Thyroid gland (tissue), 4 donors: ENCODE measurements at places on chromosomes 5 and 9. TPM values are rescaled to one million over a fixed set of nuclear protein-coding genes. Genes with fewer than 3 reads are reported as not detected.
A peak's percentile ranks its signal among the peaks of the same experiment; 100 is the strongest.

DNA sequence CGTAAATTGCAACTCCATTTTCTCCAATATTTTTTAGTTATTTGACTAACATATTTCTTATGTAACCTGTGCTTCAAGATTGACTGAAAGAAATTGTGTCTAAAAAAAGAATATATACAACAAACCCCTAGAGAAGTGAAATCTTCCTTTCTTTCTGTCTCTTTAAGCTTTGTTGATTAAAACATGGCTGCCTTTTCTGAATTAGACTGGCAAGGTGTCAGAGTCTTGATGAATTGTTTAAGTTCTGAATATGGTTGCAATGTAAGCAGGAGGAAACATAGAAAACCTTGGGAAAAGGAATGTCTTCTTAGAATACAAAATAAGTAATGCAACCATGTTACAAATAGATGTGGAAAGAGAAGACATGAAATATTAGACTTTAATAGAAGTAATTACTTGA lies 209.8 kb upstream of the CTNND2 start:
- H3K27ac ChIP-seq, result no peak overlapping the region
- H3K4me3 ChIP-seq, result no peak overlapping the region
- no peak for DNase-seq
- H3K4me1 ChIP-seq, result no peaks in the 10 kb centered on the region
- H3K36me3 ChIP-seq, result no peaks in the 10 kb centered on the region

- H3K27me3 ChIP-seq, result peaks cover 14% of the 10 kb centered on the region
- H3K36me3 ChIP-seq, result no peaks in the 10 kb centered on the region
- H3K4me3 ChIP-seq, result no peak within 1 kb of the TSS
- no peak for DNase-seq
- peaks cover 6% of the 10 kb centered on the region for H3K4me1 ChIP-seq
These were observed at the start of gene SLC6A7 for GRCh38 chr5:150189728-150190502. Gene SLC6A7, plus strand, starts transcription at chr5:150190062. Its CDS starts 266 bp downstream, at chr5:150190328.

- no peaks in the 10 kb centered on the region for H3K27me3 ChIP-seq
- H3K27ac ChIP-seq, result no peak overlapping the region
- no peak overlapping the region for H3K4me3 ChIP-seq
- DNase-seq, result no peak
These were observed 54.0 kb downstream of the PPIP5K2 start for GRCh38 chr5:103174147-103174546.

- peaks cover 5% of the 10 kb centered on the region for H3K4me1 ChIP-seq
- no peak for DNase-seq
- H3K27me3 ChIP-seq, result no peaks in the 10 kb centered on the region
- no peaks in the 10 kb centered on the region for H3K36me3 ChIP-seq
These were observed 134.1 kb downstream of the ARL15 start for GRCh38 chr5:54176066-54176830.

DNA sequence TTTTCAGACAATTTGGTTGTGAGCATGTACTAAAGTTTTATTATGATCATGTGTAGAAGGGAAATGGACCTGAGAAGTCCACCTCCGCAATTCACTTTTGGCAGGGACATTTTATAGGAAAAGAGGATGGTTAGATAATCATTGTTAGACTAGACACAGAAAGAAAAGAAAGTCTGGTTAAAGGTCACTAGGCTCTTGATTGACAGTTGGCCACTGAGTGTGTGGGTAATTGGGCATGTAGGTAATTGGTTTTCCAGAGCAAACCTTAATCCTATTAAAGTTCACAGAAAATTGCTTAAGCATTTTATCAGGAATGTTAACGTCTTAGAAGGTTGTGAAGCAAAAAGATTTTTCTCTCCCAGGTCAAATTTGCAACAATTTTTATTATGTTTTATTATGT lies 158.5 kb upstream of the CLINT1 start:
- H3K27ac ChIP-seq, result no peak overlapping the region
- H3K27me3 ChIP-seq, result no peaks in the 10 kb centered on the region
- no peak for DNase-seq
- H3K4me3 ChIP-seq, result no peak overlapping the region

DNA sequence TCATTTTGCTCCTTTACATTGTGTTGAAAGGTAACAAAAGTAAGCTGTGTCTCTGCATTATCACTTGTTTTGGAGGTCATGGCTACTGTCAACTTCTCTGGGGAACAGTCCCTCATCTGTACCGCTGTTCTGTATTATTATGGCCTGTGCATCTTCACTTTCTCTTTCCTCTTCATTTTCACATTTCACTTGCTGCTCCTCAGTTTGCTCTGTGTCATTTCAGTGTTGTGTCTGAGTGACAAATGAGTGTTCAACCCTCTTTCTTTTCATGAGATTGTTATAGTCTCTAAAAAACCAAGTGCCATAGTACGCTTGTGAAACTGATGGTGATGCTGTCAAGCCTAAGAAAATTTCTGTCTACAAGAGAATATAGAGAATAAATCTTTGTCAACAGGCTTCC lies 122.0 kb upstream of the FER start:
- DNase-seq, result no peak
- H3K4me1 ChIP-seq, result no peaks in the 10 kb centered on the region
- no peaks in the 10 kb centered on the region for H3K27me3 ChIP-seq
- no peak overlapping the region for H3K27ac ChIP-seq

GRCh38 chr5:119347574-119347973 lies 8.2 kb upstream of the TNFAIP8 start:
- H3K4me3 ChIP-seq, result no peak overlapping the region
- H3K27ac ChIP-seq, result peak overlapping the region; percentile 71
- no peaks in the 10 kb centered on the region for H3K36me3 ChIP-seq
- H3K4me1 ChIP-seq, result peaks cover 26% of the 10 kb centered on the region

- no peaks in the 10 kb centered on the region for H3K27me3 ChIP-seq
- H3K4me1 ChIP-seq, result no peaks in the 10 kb centered on the region
- DNase-seq, result no peak
These were observed 132.9 kb downstream of the WDR41 start for GRCh38 chr5:77359231-77359630.

DNA sequence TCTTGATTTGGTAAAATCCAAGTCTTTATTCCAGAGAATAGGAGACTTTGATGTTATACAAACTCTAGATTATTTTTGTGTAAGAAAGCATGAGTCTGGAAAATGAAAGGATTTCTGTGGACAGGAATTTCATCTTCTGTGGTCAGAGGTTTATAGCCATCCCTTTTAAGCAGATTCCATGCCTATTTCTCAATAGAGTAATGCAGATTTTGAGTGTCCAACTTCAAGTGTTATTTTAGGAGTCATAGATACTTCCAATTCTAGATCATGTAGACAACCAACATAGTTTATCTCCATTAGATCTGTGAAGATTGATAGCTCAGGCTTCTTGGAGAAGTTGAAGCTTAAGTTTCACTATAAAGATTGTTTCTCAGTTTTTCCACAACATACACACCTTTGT lies 379.7 kb downstream of the PSAT1 start:
- no peak overlapping the region for H3K4me3 ChIP-seq
- no peak overlapping the region for H3K27ac ChIP-seq
- H3K4me1 ChIP-seq, result no peaks in the 10 kb centered on the region

DNA sequence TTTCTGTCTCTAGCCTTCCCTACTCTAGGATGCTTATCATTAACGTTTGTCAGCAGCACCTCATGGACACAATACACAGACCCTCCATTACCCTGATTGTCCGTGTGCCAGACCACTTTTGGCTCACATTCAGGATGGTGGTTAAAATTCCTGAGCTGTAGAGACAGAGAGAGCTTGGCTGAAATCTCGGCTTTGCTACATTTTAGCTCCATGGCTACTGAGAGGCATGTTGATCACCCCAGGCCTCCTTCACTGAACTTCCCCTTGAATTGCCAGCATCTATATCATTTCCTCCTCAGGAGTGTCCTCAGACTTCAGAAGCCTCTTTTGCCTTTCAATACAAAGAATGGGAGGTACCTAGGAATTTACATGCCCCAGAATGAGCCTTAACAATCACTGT lies 104.7 kb upstream of the ISL1 start:
- no peak for DNase-seq
- H3K4me1 ChIP-seq, result no peaks in the 10 kb centered on the region
- H3K4me3 ChIP-seq, result no peak overlapping the region
- H3K27me3 ChIP-seq, result no peaks in the 10 kb centered on the region

DNA sequence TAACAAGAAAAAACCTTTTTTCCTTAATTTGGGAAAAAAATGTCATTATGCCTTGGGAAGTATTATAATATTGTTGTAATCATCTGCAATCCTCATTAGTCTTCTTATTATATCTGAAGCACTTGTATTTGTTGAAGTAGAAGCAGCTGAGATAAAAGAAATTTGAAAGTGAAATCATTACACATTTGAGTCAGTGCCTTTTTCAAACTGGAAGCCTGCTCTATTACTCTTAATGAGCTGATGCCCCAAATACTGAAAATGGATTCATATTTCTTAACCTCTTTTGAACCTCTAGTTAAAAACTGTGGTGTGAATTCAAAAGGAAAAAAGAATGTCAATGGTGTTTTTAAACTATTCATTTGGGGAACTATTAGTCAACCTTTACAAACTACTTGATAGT lies 1027.7 kb downstream of the NR2F1-AS1 start:
- H3K4me3 ChIP-seq, result no peak overlapping the region
- no peak for DNase-seq
- no peak overlapping the region for H3K27ac ChIP-seq
- no peaks in the 10 kb centered on the region for H3K36me3 ChIP-seq
- H3K27me3 ChIP-seq, result no peaks in the 10 kb centered on the region

- no peak overlapping the region for H3K4me3 ChIP-seq
- no peak overlapping the region for H3K27ac ChIP-seq
- no peaks in the 10 kb centered on the region for H3K36me3 ChIP-seq
- no peak for DNase-seq
- peaks cover 5% of the 10 kb centered on the region for H3K4me1 ChIP-seq
These were observed 85.4 kb upstream of the CPEB4 start for GRCh38 chr5:173802670-173803165.

DNA sequence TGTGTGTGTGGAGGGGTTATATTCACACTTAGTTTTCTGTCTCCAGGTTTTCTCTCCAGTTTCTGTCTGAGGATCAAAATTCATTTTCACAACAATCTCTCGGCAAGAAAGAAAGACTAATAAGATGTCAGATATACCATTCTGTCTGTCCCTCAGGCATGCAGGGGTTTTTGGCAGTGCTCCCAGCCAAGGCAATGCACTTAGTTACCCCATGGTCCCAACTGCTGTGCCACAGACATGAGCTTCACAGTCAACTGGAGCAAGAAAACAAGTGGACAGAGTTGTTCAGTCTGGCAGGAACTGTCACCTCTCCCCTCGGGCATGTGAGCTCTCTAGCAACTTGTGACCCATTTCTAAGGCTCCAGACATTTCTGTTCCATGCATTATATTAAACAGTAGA lies 101.7 kb upstream of the LHFPL2 start:
- no peak overlapping the region for H3K27ac ChIP-seq
- DNase-seq, result peak; percentile 26
- no peaks in the 10 kb centered on the region for H3K36me3 ChIP-seq
- H3K4me1 ChIP-seq, result no peaks in the 10 kb centered on the region
- no peaks in the 10 kb centered on the region for H3K27me3 ChIP-seq
- H3K4me3 ChIP-seq, result no peak overlapping the region

GRCh38 chr5:143833177-143833576 lies 21.2 kb downstream of the HMHB1 start:
- no peaks in the 10 kb centered on the region for H3K27me3 ChIP-seq
- H3K27ac ChIP-seq, result no peak overlapping the region
- no peaks in the 10 kb centered on the region for H3K4me1 ChIP-seq
- H3K36me3 ChIP-seq, result no peaks in the 10 kb centered on the region
- DNase-seq, result no peak
- no peak overlapping the region for H3K4me3 ChIP-seq

DNA sequence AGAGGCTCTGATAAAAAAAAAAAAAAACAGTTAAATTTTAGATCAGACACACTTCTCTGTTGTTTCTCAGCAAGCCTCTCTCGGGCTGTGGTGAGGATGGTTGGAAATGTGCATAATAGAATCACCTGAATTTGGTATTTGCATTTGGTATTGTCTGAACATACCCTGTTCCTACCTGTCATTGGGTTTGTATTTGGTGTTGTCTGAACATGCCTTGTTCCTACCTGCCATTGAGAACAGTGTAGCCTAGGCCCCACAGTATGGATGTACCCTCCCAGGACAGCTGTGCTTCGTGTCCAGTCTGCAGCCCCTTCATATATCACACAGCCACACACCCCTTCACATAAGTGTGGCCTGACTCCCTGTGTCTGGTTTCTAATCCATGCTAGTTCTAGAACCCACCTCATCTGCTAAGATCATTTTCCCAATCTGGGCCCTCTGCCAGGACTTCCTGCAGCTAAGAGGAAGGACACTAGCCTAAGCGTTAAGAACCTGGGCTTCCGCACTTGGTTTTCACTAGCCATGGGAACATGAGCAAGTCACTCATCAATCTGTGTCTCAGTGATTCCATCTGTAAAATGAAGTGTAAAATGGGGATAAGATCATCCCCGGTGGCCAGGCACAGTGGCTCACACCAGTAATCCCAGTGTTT lies 49.2 kb downstream of the ITGA2 start:
- peaks cover 16% of the 10 kb centered on the region for H3K4me1 ChIP-seq
- H3K4me3 ChIP-seq, result no peak overlapping the region
- DNase-seq, result no peak
- H3K27me3 ChIP-seq, result no peaks in the 10 kb centered on the region
- H3K27ac ChIP-seq, result no peak overlapping the region

- no peaks in the 10 kb centered on the region for H3K27me3 ChIP-seq
- H3K36me3 ChIP-seq, result no peaks in the 10 kb centered on the region
- no peak overlapping the region for H3K4me3 ChIP-seq
- H3K27ac ChIP-seq, result no peak overlapping the region
- H3K4me1 ChIP-seq, result peaks cover 6% of the 10 kb centered on the region
- no peak for DNase-seq
These were observed 375.0 kb upstream of the RFX3 start for GRCh38 chr9:3900673-3901318.

DNA sequence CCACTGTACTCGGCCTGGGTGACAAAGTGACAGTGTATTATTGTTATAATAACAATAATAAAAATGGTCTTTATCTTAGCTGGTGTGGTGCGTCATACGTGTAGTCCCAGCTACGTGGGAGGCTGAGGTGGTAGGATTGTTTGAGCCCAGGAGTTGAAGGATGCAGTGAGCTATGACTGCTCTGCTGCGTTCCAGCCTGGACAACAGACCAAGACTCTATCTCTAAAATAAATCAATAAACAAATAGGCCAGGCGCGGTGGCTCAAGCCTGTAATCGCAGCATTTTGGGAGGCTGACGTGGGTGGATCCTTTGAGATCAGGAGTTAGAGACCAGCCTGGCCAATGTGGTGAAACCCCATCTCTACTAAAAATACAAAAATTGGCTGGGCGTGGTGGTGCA lies 9.2 kb upstream of the DENND4C start:
- no peaks in the 10 kb centered on the region for H3K27me3 ChIP-seq
- no peak overlapping the region for H3K4me3 ChIP-seq
- no peaks in the 10 kb centered on the region for H3K4me1 ChIP-seq

- DNase-seq, result no peak
- H3K36me3 ChIP-seq, result no peaks in the 10 kb centered on the region
- no peak overlapping the region for H3K4me3 ChIP-seq
- H3K27me3 ChIP-seq, result no peaks in the 10 kb centered on the region
- H3K4me1 ChIP-seq, result no peaks in the 10 kb centered on the region
- H3K27ac ChIP-seq, result no peak overlapping the region
These were observed 120.6 kb upstream of the GABRP start for GRCh38 chr5:170662966-170663365.

SLC46A2 gene
- 0.27 TPM for total RNA-seq

NRARP gene
- total RNA-seq, result 10.2 TPM

SLC9A3 gene
- total RNA-seq, result 7.9 TPM

IRX2 gene
- 7.6 TPM for total RNA-seq

ABLIM3 gene
- 15.5 TPM for total RNA-seq

SH3RF2 gene
- 3.1 TPM for total RNA-seq

TAF11L10 gene
- not detected for total RNA-seq

DNAH5 gene
- total RNA-seq, result 3.4 TPM

LVRN gene
- total RNA-seq, result 0.67 TPM

TMEM267 gene
- total RNA-seq, result 24.6 TPM

RGS7BP gene
- 3.1 TPM for total RNA-seq

SLCO6A1 gene
- total RNA-seq, result not detected
